ENCODE measurements at places on chromosomes 5 and 9.

GRCh38 chr5:127425037-127425436 lies 92.4 kb upstream of the PRRC1 start:
- no peak for DNase-seq

GRCh38 chr9:5834214-5834613 lies 1.3 kb upstream of the ERMP1 start:
- no peak for DNase-seq

GRCh38 chr5:20470997-20471396 lies 483.0 kb upstream of the CDH18 start:
- DNase-seq: no peak

GRCh38 chr9:89637787-89638186 lies 33.0 kb downstream of the GADD45G start:
- DNase-seq: no peak

- DNase-seq: no peak
Measured at GRCh38 chr9:119083673-119084072, 285.6 kb downstream of the BRINP1 start.

DNA sequence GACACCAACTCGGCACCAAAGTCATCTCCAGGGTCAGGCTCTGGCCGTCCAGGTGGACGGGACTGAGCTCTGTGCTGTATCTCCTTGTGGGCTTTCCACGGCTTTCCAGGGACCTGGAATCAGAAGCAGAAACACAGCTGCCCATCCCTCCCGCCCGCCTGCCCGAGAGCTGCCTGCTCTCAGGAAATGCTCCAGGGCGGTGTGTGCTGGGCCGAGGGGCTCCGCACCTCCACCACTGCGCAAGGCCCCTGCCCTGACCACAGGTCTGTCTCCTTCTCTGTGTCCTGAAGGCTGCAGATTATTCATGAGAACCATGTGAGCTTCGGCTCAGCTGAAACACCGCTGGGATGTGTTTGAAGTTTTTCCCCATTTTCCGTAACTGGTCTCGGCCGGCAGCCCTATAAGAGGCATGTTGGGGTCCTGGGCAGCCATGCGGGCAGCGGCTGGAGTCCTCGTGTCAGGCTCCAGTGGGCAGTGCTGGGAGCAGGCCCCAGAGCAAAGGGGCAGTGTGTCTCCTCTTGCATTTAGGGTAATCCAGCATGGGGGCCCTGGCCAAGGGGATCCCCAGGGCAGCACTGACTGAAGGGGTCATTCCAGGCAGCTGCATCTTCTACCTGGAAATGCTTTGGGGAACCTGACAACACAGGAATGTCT lies 22.8 kb downstream of the NKD2 start:
- DNase-seq: no peak

DNA sequence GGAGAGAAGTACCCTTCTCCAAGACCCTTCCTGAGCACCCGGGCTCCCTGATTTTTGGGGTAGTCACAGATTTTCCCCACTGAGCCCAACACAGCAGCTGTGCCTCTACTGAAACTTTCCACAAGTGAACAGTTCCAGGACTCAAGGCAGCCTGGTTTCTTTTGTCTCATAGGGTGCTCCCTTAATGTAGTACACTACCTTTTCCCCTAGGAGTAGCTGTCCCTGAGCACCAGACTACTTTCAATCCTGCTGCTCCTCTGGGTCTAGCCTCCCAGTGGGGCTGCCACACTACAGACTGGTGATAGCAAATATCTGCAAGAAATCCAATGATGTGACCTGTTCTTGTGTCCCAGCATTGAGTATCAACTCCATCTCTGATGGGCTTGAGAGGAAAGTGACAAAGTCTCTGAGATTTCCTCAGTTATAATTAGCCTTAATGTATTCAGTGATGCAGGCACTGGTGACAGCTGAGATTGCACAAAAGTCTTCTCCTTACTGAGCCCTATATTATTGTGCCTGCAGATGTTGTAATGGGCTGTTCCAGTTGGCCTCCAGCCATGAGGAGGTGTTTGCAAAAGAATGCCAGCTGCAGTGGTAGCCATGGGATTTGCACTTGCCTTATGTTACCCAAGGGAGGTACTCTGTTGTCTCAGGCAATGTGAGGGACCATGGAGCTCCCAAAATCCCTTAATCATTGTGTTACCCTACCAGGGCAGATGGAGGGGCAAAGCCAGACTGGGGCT lies 1802.5 kb downstream of the EFNA5 start:
- DNase-seq: no peak

GRCh38 chr9:109574061-109574882 lies 76.2 kb upstream of the PTPN3 start:
- no peak for DNase-seq

- DNase-seq: no peak
Measured at GRCh38 chr9:132575005-132575609, 7.3 kb upstream of the BARHL1 start.

Data from activated gamma-delta T cell (primary cell).